Dorsolateral prefrontal cortex (tissue), 122 donors: ENCODE measurements at places on chromosomes 6 and 20. TPM values are rescaled to one million over a fixed set of nuclear protein-coding genes. Genes with fewer than 3 reads are reported as not detected.

The IL17F gene
- total RNA-seq: not detected

The ARMH2 gene
- not detected for total RNA-seq

The PSORS1C2 gene
- total RNA-seq: not detected

The VWA7 gene
- total RNA-seq: 29.2 TPM

The HEY2 gene
- total RNA-seq: 4.6 TPM

The KCNK16 gene
- not detected for total RNA-seq

The PROKR2 gene
- total RNA-seq: 4.0 TPM

The MATN4 gene
- 0.38 TPM for total RNA-seq

The EYA2 gene
- total RNA-seq: 8.3 TPM

The SNRNP48 gene
- total RNA-seq: 12.4 TPM

The ESF1 gene
- total RNA-seq: 17.2 TPM
